ENCODE measurements at places on chromosomes 2 and 18. TPM values are rescaled to one million over a fixed set of nuclear protein-coding genes. Genes with fewer than 3 reads are reported as not detected.
A peak's percentile ranks its signal among the peaks of the same experiment; 100 is the strongest.

DNA sequence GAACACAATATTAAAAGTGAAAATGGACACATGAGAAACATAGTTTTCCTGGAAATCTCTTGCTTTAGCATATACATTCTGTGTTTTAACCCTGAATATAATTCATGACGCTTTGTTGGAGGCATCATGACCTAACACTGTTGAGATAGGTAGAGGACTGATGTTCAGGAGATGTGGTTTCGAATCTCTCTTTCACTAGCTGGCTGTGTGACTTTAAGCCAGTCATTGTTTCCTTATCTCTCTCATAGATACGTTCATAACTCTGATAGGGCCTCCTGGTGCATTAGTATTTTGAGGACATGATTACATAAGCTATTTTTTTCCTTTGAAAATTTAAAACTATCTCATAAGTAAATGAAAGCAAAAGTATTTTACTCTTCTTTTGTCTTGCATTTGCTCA lies 179.0 kb upstream of the DTNA start:
- no peak for DNase-seq

GRCh38 chr2:29923110-29923721 lies 1.8 kb upstream of the ALK start:
- peak; percentile 75 for DNase-seq

The KCNF1 gene
- polyA plus RNA-seq: 4.2 TPM

- DNase-seq: no peak
Measured at GRCh38 chr18:59861963-59862819, 37.6 kb upstream of the PMAIP1 start.

- no peak for DNase-seq
Measured at GRCh38 chr2:179562330-179562885, 297.8 kb upstream of the SESTD1 start.

- DNase-seq: no peak
Measured at GRCh38 chr2:138718405-138718804, 61.8 kb downstream of the NXPH2 start.

- DNase-seq: peak; percentile 36
Measured at GRCh38 chr2:227536445-227536844, 62.2 kb upstream of the SCYGR2 start.

The ASIC4 gene
- not detected for polyA plus RNA-seq

The OTOS gene
- polyA plus RNA-seq: not detected

DNA sequence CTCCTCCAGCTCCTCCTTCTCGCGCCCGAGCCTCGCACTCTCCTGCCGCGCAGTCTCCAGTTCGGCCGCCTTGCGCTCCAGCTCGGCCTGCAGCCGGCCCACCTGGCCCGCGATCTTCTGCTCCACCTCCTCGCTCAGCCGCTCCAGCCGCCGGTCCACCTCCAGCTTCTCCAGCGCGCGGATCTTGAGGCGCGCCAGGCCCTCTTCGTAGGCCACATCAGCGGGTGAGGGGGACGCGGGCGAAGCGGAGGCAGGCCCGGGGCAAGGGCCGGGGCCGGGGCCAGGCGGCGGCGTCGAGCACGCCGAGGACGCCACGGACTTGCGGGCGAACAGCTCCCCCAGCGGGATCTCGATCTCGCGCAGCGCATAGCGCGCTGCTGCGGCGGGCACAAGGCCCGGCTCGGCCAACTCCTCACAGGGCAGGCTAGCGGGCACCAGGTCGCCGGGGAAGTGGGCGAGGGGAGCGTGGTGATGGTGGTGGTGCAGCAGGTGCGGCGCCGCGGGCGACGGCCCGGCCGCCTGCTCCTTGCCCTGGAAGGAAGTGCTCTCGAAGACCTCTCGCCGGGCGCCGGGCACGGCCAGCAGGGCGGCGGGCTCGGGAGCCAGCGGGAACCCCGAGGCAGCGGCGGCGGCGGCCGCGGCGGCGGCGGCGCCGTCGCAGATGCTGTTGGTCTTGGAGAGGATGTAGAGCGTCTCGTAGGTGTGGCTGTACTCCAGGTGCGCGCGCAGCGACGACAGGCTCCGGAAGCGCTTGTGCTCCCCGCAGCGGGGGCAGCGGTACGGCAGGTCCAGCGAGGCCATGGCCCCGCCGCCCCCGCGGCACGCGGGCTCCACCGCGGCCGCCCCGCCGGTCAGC lies 15.2 kb downstream of the FBXO41 start:
- peak; percentile 82 for DNase-seq

DNA sequence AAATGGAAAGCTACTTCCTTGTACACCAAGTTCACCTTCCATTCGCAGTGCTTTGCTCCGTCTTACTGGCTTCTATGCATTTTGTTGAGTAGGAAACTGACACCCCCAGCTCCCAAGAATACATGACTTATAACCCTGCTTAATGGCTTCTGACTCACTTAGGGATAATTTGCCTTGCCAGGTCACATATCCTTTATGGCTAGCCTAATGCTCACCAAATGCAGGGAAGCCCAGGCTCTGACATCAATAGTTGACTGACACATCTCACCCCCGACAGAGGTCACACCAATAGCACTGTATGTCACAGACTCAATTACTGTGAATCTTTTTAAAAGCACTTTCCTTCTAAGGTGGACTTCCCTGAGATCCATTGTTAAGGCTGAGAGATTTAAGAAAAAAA lies 147.2 kb downstream of the DTNA start:
- no peak for DNase-seq

GRCh38 chr2:172843266-172843582 lies 107.6 kb downstream of the RAPGEF4 start:
- no peak for DNase-seq

DNA sequence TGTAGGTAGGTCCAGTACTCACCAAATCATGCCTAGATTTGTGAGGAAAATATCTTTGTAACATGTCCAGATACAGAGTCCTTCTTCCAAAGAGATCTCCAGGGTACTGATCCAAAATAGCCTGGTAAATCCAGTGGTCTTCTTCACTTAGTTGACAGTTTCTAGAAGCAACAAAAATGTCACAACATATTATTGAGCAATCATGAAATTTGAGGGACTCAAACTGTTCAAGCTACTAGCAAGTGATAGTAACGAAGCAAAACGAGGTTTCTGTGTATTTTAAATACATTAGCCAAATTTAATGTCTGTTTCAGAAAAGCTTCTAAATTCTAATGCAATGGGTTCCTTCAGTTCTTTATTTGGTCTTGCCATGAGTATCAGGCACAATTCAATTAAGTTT lies 142.8 kb downstream of the CCDC148 start:
- DNase-seq: no peak

DNA sequence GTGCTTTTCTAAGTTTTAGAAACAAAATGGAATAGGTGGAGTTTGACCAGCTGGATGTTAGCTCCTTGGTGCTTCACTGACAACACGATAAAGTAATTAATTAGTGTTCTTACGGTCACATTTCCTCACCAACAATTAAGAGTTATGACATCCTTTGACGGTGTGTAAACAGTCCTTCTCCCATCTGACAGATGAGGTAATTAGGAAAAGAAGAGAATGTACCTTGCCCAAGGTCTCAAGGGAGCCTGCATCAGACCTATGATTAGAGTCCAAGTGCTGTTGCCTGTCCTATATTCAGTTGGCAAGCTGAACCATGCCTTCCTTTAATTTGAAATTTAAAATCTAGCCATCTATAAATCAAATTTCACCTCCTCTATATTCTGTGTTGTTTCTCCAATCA lies 48.3 kb upstream of the STK17B start:
- DNase-seq: no peak

DNA sequence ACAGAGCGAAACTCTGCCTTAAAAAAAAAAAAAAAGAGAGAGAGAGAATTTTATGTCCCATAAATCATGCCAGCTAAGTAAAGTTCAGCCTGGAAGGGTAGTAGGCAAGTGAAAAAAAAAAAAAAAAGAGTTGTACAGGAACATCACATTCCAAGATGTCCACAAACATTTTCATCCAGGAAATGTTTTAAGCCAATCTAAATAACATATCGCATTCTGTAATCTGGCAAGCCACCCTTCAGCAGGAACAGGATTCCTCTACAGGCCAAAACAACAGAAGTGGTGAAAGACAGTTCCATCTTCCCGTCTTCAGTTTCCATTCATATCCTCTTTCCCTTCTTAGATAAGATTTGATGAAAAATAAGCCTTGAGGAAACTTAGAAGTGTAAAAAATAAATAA lies 1108.1 kb upstream of the DDX18 start:
- no peak for DNase-seq

The CNDP1 gene
- polyA plus RNA-seq: not detected

DNA sequence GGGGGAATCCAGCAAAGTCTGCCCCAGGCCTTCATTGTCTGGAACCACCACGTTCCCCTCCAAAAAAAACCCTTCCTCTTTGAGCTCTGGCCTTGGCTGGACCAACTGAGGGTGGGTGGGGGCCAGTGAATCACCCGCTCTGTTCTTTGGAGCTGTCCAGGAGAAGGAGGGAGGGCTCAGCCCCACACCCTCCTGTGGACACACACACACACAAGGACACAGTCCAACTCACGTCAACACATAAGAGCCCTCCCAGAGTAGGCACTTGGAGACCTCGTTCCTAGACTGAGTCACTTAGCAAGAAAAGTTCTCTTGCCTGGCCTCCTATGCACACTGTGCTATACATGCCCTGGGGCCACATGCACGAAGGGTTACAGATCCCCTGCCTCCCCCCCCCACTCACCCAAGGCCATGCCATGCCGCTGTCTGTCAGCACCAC lies 1.2 kb upstream of the TNS1 start:
- DNase-seq: no peak

The RAX gene
- polyA plus RNA-seq: not detected

The CFC1 gene
- not detected for polyA plus RNA-seq

DNA sequence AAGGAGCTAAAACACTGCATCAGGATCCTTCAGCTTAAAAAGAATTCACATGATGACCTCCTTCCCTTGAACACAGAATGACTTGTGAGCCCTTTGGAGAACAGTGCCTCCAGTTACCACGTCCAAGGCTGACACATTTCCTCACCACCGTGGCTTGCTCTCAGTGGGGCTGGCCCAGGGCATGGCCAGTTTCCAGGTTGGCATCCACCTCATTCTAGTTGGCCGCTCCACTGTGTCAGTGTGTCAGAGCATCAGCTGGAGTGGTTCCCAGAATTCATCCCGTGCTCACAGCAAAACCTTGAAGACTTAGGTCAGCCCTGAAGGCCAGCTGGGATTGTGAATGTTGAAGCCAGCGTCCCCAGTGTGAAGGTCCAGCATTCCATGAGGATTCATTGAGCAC lies 158.5 kb downstream of the INSIG2 start:
- no peak for DNase-seq

The DSG2 gene
- polyA plus RNA-seq: 35.9 TPM

The WDR35 gene
- polyA plus RNA-seq: 12.1 TPM

The HJURP gene
- 102 TPM for polyA plus RNA-seq

DNA sequence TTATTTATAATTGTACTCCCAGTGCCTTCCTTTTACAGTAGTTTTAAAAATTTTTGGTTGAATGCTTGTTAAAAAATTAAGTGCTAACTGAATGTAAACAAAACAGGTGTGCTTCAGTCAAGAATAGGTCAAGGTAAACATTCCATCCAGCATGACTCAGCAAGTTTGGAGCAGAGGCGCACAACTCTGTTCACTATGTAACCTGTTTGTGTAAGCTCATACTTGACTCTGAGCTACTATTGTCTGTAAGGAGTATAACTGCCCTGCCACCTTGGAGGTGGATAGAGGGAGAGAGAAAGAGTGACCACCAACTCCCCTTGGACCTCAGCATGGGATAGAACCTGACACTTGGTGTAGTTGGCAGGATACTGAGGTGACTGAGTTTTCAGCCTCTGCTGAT lies 207.4 kb upstream of the SYT4 start:
- no peak for DNase-seq

DNA sequence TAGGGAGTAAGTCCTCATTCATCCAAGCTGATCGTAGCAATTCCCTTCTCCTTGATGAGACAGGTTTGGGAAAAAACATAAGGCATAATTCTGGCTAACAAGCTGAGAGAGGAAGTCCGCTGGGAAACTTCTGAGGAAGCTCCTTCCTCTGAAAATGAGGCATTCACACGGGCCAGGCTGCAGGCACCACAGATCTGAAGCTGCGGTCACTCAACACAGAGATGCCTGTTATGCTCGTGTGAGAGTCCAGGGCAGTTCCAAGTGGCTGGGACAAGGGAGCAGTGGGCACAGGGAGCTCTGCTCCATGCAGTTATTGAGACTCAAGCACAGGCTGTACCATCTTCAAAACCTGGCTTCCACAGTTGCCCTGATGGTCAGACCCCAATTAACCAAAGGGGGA lies 200.9 kb upstream of the ID2 start:
- DNase-seq: no peak

GRCh38 chr2:29990129-29990528 lies 68.7 kb upstream of the ALK start:
- DNase-seq: no peak

The SS18 gene
- 59.0 TPM for polyA plus RNA-seq

The REG3A gene
- polyA plus RNA-seq: not detected

GRCh38 chr18:34495506-34495905 lies 214.6 kb upstream of the DTNA start:
- DNase-seq: no peak

- no peak for DNase-seq
Measured at GRCh38 chr2:238938003-238938400, 90.1 kb downstream of the TWIST2 start.

The HOXD4 gene
- polyA plus RNA-seq: 0.87 TPM

DNA sequence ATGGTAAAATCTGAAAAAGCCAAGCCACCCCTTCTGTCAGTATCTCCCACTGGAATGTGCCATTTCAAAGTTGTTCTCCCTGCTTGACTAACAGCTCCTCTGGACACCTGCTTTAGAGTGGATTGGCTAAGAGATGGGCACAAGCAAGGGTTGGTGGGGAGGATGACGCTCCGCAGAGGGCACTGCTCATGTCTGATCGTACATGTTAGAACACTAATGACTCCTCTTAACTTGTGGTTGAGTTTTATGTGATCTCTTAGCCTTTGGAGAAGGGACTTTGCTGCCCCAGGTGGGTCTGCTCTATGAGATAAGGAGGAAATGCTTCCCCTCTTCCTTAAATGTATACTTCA lies 8.2 kb upstream of the KIAA2012 start:
- no peak for DNase-seq

The BIN1 gene
- 34.1 TPM for polyA plus RNA-seq

GRCh38 chr2:100283724-100284501 lies 38.4 kb downstream of the LONRF2 start:
- no peak for DNase-seq

The ADAM23 gene
- 9.1 TPM for polyA plus RNA-seq

- DNase-seq: no peak
Measured at GRCh38 chr2:15983496-15983895, 43.1 kb downstream of the MYCN start.

The EN1 gene
- 0.90 TPM for polyA plus RNA-seq

DNA sequence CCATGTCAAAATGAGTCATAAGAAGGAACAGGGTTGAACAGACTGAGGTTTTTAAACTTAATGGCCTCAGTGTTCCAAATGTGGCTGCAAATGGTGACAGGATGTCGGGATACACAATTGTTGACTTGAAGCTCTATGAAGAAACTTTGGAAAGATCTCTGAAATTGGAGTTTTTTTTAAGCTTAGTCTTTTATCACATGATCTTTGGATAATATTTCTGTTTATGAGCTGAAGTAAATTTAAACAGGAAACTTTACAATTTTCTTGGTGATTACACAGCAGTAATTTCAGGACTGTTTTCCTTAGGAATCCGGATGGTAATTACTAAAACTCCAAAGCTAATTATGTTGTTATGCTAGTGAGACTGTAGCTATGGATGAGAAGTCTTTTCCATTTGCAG lies 199.1 kb upstream of the NRXN1 start:
- DNase-seq: no peak
